Activated CD4-positive, alpha-beta T cell treated with anti-CD3 and anti-CD28 coated beads, Interleukin-2, amount 10 ng/mL, durations not matched to agents 24 days and 14 days (primary cell): ENCODE measurements at places on chromosomes 5 and 9.

DNA sequence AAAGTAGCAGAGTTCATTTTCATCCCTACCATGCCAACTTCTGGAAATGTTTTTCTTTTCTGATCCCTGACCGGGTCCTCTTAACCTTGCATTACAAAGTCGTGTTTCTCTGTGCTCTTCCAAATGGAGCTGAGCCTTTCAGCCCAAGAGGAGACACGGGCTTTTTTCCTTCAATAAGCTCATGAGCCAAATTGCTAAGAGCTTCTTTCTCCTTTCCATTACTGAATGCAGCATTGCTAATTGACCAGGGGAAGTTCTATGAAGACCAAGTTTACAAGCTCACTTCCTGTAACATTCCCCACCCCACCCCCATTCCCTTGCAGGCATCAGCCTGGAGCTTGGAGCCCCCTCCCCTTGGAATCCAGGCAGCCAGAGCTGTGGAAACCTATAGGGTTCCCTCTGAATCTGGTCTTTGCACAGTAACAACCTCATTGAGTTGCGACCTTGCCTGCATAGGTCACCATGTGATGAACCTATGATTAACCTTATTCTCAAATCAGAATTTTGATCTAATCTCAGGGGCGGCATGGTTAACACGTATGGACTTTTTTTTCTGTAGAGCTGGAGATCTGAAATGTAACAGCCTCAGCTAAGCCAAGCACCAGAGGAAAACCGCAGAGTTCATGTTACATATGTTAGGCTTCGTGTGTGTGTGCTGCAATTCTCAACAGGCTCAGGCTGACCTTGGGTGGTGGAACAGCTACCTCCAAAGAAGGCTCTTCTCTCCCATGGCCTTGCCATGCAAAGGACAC, 395.7 kb upstream of the ZNF462 start:
- no peaks in the 10 kb centered on the region for H3K27me3 ChIP-seq
- no peak overlapping the region for H3K27ac ChIP-seq
- no peaks in the 10 kb centered on the region for H3K4me1 ChIP-seq

DNA sequence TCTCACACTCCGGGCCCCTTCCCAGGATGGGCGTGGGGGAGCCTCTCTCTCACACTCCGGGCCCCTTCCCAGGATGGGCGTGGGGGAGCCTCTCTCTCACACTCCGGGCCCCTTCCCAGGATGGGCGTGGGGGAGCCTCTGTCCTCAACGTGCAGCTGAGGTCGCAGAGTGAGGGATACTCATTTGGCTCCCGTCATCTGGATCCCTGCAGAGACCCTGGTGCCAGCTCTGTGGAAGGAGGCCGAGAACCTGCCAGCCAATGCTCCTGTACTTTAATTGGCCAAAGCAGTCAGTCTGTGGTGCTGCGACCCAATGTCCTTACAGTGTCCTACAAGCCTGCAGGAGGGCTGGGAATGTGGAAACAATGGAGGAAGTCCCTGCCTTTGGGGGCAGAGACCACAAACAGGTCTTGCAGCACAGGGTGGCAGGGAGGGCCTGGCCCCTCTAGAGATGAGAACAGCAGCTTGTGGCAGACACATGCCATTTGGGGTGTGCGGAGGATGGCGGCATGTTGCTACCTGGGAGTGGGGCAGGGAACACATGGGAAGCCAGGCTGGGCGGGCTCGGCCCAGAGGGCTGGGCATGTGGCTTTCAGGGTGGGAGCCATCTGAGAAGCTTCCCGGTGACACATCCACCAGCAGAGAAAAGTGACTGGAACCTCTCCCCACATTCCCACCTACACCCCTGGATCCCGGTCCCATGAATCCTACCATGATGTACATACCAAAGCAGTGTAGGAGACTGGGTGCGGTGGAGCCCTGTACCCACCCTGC, 13.6 kb upstream of the MRNIP start:
- H3K4me1 ChIP-seq, result no peaks in the 10 kb centered on the region
- no peak overlapping the region for H3K4me3 ChIP-seq
- peaks cover 45% of the 10 kb centered on the region for H3K36me3 ChIP-seq
- H3K27me3 ChIP-seq, result no peaks in the 10 kb centered on the region
- no peak for DNase-seq
- no peak overlapping the region for H3K27ac ChIP-seq

DNA sequence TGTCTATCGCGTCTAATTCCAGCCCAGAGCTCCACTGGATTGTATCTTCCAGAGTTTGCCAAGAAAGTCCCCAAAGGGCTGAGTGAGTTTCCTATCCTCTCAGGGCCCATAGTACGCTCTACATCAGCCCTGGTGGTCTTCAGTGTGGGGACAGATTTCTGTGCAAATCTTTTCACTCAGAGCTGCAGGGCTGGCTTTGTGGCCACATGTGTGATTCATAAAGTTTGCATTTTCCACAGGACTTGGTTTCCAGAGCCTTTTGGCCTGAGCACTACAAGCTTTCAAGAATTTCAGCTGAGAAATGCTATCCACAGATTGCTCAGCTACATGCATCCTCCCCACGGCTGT, 76.7 kb upstream of the CXCL14 start:
- H3K4me3 ChIP-seq, result no peak overlapping the region
- no peak for DNase-seq
- H3K27me3 ChIP-seq, result no peaks in the 10 kb centered on the region
- no peak overlapping the region for H3K27ac ChIP-seq
- no peaks in the 10 kb centered on the region for H3K4me1 ChIP-seq

DNA sequence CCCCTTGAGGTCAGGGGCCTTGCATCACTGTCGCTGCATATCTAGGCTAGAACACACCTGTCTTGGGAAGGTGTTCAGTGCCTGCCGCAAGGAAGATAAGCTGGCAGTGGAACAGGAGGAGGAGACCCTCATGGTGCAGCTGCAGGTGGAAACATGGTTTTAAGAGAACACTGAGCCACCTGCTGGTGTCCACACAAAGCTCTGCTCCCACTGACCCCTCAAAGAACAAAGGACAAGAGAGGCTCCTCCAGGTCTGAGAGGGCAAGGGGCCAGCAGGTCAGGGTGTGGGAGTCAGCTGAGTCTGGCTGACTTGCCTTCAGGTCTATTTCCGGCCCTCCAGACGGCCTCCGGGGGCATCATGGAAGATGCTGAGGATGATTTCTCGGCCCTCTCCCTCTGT, 210.1 kb upstream of the TBCA start:
- DNase-seq, result peak; percentile 51
- H3K4me1 ChIP-seq, result no peaks in the 10 kb centered on the region
- H3K4me3 ChIP-seq, result no peak overlapping the region

- no peak overlapping the region for H3K27ac ChIP-seq
- H3K4me3 ChIP-seq, result no peak overlapping the region
- H3K27me3 ChIP-seq, result peaks cover 2% of the 10 kb centered on the region
- H3K36me3 ChIP-seq, result no peaks in the 10 kb centered on the region
- no peaks in the 10 kb centered on the region for H3K4me1 ChIP-seq
- no peak for DNase-seq
These were observed 167.7 kb downstream of the TARS1 start for GRCh38 chr5:33608344-33609041.

DNA sequence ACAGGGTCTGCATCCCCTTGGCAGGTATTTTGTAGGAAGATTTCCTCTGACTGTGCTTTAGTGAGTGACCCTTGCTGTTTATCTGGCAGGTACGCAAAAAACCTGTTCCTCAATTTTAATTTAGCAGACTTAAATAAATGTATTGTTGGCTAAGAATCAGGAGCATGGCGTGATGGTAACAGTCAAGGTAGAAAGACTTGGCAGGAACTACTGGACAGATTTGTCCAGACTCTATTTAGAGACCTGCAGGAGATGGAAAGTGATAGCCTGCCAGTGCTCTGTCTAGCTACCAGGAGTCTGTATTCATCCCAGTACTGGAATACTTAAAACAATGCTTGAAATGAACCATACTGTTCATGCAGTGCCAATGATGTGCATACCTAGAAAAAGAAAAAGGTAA, 78.8 kb upstream of the MAST4 start:
- no peaks in the 10 kb centered on the region for H3K4me1 ChIP-seq
- peaks cover 7% of the 10 kb centered on the region for H3K27me3 ChIP-seq
- no peaks in the 10 kb centered on the region for H3K36me3 ChIP-seq
- no peak for DNase-seq
- no peak overlapping the region for H3K27ac ChIP-seq
- H3K4me3 ChIP-seq, result no peak overlapping the region

- no peaks in the 10 kb centered on the region for H3K27me3 ChIP-seq
- no peak overlapping the region for H3K27ac ChIP-seq
- H3K36me3 ChIP-seq, result peaks cover 41% of the 10 kb centered on the region
- no peak for DNase-seq
- H3K4me3 ChIP-seq, result no peak overlapping the region
These were observed 19.5 kb upstream of the MXD3 start for GRCh38 chr5:177330991-177331842.

GRCh38 chr5:88877826-88878225, 5.2 kb downstream of the MEF2C start:
- no peaks in the 10 kb centered on the region for H3K36me3 ChIP-seq
- peaks cover 29% of the 10 kb centered on the region for H3K27me3 ChIP-seq
- H3K27ac ChIP-seq, result no peak overlapping the region
- DNase-seq, result no peak
- H3K4me3 ChIP-seq, result no peak overlapping the region
- H3K4me1 ChIP-seq, result peaks cover 8% of the 10 kb centered on the region

DNA sequence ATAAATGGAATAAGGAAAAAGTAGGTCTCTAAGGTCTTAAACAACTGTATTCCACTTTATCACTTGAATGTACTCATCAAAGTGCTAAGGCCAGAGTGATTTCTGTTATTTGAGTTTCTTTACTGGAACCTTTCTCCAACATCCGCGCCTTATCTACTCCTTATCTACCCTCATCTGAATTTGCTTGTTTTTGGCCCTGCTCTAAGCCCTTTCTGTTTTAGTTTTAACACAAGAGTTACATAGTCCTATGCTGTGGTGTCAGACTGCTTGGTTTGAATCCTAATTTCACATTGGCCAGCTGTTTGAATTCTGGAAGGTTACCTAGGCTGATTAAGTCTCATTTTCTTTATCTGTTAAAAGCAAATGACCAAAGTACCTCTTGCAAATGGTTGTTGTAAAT, 128.3 kb downstream of the PCSK5 start:
- peaks cover 3% of the 10 kb centered on the region for H3K27me3 ChIP-seq
- peak overlapping the region; percentile 6 for H3K4me3 ChIP-seq
- H3K36me3 ChIP-seq, result peaks cover 1% of the 10 kb centered on the region
- peaks cover 38% of the 10 kb centered on the region for H3K4me1 ChIP-seq
- H3K27ac ChIP-seq, result no peak overlapping the region

DNA sequence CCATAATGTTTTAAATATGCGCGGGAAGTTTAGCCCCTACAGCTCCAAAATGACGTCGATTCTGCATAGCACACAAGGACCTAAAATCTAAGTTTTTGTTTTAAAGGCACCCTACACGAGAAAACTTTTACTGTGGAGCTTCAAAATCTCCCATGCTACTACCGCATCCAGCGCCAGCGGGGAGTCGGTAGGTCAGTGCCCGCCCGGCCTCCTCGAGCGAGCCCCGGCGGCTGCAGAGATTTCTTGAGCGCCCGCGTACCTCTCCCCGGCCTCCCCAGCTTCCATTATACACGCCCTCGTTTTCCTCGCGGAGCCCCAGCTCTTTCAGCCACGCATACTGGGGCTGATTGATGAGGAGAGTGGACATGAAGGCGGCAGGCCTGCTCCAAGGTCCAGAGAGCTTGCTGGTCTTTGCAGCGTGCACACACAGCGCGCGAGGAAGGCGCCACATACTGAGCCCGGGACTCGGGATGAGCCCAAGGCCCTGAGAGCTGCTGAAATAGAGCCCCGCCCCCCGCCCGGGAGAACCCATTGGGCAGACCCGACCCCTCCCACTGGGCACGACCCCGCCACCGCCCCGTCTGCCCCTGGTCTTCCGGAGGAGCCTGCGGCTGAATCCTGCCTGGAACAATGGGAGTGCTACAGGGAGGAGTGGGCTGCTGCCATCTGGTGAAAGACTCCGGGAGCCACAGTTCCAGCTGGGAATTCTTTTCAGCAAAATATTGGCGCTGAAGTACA, at the start of gene ALDH7A1:
Gene ALDH7A1 (minus strand): TSS at position 472 of the 738 bp plus-strand sequence. CDS start 21 bp downstream, at position 451.
- H3K36me3 ChIP-seq, result no peaks in the 10 kb centered on the region
- DNase-seq, result peak; percentile 63
- H3K27ac ChIP-seq, result no peak within 1 kb of the TSS
- H3K27me3 ChIP-seq, result peaks cover 35% of the 10 kb centered on the region
- peak within 1 kb of the TSS; percentile 80 for H3K4me3 ChIP-seq

- H3K27ac ChIP-seq, result no peak overlapping the region
- H3K4me1 ChIP-seq, result no peaks in the 10 kb centered on the region
- H3K27me3 ChIP-seq, result no peaks in the 10 kb centered on the region
- H3K36me3 ChIP-seq, result no peaks in the 10 kb centered on the region
- H3K4me3 ChIP-seq, result no peak overlapping the region
- no peak for DNase-seq
These were observed 320.8 kb upstream of the SGCD start for GRCh38 chr5:156006026-156006647.

DNA sequence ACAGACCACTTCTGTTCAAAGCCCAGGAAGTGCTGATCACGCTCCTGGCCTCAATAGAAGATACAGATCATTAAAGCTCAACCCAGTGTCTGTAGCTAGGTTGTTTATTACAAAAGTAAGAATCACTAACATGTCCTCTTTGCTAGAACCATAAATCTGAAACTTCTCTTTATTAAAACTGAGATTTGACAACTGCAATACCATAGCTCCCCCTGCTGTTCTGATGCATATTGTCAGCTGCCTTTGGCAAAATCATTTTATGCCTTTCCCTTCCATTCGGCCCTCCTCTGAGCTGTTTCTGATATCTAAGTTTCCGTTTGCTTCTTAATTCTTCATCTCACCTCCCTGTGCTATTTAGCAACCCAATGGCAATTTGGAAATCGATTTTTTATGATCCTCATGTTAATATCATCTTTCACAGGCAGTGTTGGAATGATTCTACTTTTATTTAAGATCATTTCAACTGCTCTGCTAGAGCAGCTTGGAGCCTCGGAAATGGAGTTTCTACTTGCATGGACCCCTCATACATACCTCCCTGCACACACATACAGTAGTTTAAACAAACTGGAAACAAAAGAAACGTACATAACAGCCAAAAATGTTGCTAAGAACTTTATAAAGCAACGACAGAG, 998.8 kb downstream of the MAT2B start:
- no peak overlapping the region for H3K27ac ChIP-seq
- DNase-seq, result peak; percentile 74
- H3K4me3 ChIP-seq, result no peak overlapping the region
- H3K36me3 ChIP-seq, result no peaks in the 10 kb centered on the region
- H3K27me3 ChIP-seq, result no peaks in the 10 kb centered on the region

GRCh38 chr9:92147852-92148180, 32.6 kb upstream of the SPTLC1 start:
- no peaks in the 10 kb centered on the region for H3K36me3 ChIP-seq
- peak overlapping the region; percentile 88 for H3K27ac ChIP-seq
- no peak for DNase-seq
- no peak overlapping the region for H3K4me3 ChIP-seq
- H3K27me3 ChIP-seq, result peaks cover 21% of the 10 kb centered on the region
- peaks cover 11% of the 10 kb centered on the region for H3K4me1 ChIP-seq
